Fibroblast of skin of back (primary cell): ENCODE measurements at places on chromosomes 5 and 9.

- DNase-seq: no peak
Measured at GRCh38 chr5:15376803-15377202, 123.2 kb upstream of the FBXL7 start.

- peak; percentile 39 for DNase-seq
Measured at GRCh38 chr9:114275246-114276004, 47.5 kb upstream of the ORM1 start.

DNA sequence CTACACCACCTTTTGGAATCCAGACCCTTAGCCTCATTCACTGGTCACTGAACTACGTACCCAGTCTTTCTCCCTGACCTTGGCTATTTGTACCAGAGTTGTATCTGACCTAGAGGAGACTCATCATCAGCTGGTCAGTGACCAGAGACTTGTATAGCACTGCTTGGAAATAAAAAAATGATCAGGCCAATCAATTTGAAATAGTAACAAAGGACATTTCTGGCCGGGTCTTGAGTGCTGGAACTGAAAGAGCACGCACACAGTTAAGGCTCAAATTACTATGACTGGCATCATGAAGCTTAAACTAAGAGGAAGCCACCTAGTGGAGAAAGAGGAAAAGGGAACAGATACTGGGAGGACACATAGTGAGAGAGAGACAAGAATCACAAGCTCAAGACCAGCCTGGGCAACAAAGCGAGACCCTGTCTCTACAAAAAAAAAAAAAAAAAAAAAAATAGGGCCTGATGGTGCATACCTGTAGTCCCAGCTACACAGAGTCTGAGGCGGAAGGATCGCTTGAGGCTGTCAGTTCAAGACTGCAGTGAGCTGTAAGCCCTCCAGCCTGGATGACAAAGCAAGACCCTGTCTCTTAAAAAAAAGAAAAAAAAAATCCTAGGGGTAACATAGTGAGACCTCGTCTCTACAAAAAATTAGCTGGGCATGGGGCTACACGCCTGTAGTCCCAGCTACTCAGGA, 12.8 kb upstream of the SRP19 start:
- DNase-seq: peak; percentile 73

- DNase-seq: no peak
Measured at GRCh38 chr5:75405296-75405695, 68.3 kb downstream of the HMGCR start.

- DNase-seq: peak; percentile 59
Measured at GRCh38 chr5:17816944-17817343, 182.7 kb downstream of the TAF11L14 start.

DNA sequence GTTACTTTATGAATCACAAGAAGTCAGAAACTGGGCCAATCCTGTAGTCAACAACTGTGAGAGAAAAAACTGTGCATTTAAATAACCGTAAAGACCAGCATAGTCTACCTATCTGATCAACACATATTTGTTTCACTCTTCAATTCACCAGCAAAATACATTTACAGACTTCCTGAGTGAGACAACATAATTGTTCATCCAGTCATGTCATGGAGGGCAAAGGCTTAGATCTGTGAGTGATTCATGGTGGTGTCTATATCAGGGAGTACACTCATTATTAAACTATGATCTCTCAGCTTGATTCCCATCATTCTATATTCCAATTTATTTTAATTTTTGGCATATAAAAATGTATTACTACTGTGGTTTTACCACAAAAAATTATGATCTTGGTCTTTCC, 694.6 kb downstream of the DNAH5 start:
- no peak for DNase-seq

- DNase-seq: no peak
Measured at GRCh38 chr9:86843206-86843605, 104.1 kb downstream of the GAS1 start.

DNA sequence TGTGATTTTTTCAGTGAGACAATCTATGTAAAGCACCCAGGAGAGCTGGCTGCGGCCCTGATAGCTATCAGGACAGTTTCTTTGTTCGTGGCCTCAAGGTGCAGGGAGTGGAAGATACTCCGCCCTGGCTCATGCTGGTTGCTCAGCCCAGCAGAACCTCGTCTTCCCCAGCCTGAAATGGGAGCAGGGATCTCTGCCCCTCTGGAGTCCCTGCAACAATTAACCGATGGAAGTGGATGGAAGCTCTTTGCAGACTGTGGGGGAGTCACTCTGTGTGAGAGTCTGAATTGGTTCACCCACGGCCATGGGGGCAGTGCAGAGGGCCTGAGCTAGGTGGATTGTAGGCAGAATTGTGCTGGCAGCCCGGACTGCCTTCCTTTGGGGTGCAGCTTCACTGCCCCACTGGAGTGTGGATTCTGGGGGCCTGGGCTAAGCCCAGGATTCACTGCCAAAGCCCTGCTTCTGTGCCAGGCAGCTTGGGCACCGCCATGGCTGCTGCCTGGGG, 2.8 kb downstream of the AIF1L start:
- DNase-seq: no peak

GRCh38 chr9:105087910-105088898, 156.2 kb upstream of the SLC44A1 start:
- DNase-seq: no peak

DNA sequence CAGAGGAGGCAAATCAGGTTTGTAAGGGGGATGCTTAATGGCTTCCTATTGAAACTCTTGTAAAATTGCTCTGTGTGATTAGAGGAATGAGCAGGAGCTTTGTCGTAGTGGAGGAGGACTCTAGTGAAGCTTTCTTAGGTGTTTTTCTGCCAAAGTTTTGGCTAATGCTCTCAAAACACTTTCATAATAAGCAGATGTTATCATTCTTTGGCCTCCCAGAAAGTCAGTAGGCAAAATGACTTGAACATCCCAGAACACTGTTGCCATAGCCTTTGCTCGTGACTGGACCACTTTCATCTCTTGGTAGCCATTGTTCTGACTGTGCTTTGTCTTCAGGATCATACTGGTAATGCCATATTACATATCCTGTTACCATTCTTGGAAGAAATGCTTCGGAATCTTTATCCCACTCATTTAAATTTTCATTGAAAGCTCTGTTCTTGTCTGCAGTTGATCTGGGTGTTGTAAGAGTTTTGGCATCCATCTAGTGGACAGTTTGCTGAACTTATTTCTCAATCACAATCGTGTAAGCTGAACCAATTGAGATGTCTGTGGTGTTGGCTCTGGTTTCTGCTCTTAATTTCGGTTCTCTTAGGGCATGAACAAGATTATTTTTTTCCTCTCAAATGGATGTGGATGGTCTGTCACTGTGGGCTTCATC, 187.6 kb downstream of the COMMD10 start:
- no peak for DNase-seq

- DNase-seq: no peak
Measured at GRCh38 chr5:77776554-77777206, 541 bp upstream of the TBCA start.
